ENCODE measurements at places on chromosomes 3 and 15.

GRCh38 chr15:97463696-97464095 is 496.8 kb upstream of the ARRDC4 start:
- no peak for DNase-seq

- DNase-seq: no peak
These were observed 13.3 kb downstream of the ADAMTS7 start for GRCh38 chr15:78797951-78798350.

DNA sequence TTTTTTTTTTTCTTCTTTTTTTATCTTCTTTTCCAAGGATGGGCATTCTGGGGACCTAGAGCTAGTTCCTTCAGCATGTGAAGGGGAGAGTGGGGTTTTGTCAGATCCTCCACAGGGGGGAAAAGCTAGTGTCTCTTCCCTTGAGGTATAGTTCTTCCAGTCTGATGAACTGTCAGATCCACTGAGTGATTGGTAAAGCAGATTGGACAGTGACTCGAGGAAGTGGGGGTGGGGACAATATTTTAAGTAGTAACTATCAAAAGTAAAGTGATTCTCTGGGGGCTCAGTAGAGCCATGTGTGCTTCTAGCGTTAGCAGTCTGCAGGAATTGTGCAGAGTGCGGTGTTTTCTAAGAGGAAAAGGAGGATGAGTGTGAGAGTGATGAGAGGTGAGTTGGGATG is 62.0 kb upstream of the TRIM71 start:
- DNase-seq: no peak

DNA sequence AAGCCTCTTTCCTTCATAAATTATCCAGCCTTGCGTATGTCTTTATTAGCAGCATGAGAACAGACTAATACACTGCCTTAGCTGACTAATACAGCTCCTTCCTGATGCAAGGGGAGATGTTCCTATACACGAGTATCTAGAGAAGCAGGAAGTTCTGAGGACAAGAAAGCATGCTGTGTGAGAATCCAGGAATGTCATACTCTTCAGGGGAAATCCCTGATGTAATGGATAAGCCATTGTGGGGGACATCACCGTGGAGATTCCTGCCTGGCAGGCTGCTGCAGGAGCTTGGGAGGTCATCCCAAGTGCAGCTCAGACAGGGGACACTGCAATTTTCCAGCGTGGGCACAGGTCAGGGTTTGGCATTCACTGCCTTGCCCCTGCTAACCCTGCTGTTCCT is 476.9 kb downstream of the NR2F2 start:
- no peak for DNase-seq

GRCh38 chr3:66035763-66036477 is 2.8 kb downstream of the MAGI1 start:
- DNase-seq: no peak

DNA sequence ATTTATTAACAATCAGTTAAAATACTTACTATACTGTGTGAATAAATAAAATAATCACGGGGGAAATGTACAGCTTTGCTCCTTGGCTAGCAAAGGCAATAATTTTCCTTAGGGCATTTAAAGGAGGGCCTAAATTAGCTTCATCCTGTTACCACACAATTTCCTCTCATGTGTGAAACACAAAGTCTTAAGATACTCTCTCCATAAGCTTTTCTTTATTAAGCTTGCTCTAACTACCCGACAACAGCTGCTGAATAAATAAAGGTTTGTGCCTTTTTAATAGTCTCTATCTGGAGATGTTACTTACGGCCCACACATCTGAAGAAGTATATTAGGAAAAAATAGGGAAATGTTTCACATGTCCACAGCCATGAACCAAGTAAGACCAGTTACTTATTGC is 29.7 kb downstream of the ZNF106 start:
- no peak for DNase-seq

- no peak for DNase-seq
These were observed 749.7 kb upstream of the ARPP21 start for GRCh38 chr3:34889641-34890040.

GRCh38 chr3:37217098-37217849 is 42.9 kb upstream of the LRRFIP2 start:
- no peak for DNase-seq

- no peak for DNase-seq
These were observed 27.5 kb downstream of the NBEAL2 start for GRCh38 chr3:47007001-47007400.

DNA sequence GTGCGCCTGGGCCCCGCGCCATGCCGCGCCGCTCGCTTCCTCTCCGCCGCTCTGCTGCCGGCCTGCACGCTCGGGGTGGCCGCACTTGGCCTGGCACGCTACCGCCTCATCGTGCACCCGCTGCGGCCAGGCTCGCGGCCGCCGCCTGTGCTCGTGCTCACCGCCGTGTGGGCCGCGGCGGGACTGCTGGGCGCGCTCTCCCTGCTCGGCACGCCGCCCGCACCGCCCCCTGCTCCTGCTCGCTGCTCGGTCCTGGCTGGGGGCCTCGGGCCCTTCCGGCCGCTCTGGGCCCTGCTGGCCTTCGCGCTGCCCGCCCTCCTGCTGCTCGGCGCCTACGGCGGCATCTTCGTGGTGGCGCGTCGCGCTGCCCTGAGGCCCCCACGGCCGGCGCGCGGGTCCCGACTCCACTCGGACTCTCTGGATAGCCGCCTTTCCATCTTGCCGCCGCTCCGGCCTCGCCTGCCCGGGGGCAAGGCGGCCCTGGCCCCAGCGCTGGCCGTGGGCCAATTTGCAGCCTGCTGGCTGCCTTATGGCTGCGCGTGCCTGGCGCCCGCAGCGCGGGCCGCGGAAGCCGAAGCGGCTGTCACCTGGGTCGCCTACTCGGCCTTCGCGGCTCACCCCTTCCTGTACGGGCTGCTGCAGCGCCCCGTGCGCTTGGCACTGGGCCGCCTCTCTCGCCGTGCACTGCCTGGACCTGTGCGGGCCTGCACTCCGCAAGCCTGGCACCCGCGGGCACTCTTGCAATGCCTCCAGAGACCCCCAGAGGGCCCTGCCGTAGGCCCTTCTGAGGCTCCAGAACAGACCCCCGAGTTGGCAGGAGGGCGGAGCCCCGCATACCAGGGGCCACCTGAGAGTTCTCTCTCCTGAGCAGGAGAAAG is 951 bp downstream of the GPR62 start:
- no peak for DNase-seq

DNA sequence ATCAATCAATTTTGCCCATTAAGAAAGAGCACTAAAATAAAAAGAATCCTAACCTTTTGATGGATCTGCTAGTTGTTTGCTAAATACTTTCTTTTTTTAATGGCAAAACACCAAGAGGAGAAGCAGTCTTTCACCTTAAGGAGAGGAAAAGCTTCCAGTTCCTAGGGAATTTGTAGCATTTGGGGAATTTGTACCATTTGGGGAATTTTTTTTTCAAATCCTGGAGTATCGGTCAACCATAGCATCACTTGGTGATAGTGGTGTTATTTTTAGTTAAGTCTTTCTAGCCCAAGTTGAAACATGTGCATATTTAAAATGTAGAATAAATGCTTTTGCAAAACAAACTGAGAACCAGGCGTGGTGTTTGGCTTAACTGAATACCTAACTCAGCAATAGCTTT is 117.5 kb upstream of the SEMA6D start:
- DNase-seq: no peak

- DNase-seq: no peak
These were observed 95.6 kb downstream of the CD200R1L start for GRCh38 chr3:112751061-112751460.

DNA sequence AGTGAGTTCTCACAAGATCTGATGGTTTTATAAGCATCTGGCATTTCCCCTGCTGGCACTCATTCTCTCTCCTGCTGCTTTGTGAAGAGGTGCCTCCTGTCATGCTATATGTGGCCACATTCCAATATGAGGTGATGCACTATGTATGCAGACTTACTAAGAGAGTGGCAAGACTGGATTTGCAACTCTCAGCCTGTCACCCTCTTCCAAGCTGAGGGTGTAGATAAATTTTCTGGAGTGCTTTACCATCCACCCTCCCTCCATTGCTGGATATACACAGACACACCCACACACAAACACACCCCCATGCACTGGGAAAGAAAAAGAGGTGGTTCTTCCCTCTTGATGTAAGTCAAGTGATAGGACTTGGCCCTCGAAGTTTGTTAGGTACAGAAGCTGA is 30.2 kb upstream of the CHMP2B start:
- DNase-seq: no peak

GRCh38 chr3:41684797-41685735 is 276.8 kb downstream of the ULK4 start:
- DNase-seq: no peak

GRCh38 chr3:123755085-123755484 is 129.0 kb downstream of the MYLK start:
- no peak for DNase-seq

DNA sequence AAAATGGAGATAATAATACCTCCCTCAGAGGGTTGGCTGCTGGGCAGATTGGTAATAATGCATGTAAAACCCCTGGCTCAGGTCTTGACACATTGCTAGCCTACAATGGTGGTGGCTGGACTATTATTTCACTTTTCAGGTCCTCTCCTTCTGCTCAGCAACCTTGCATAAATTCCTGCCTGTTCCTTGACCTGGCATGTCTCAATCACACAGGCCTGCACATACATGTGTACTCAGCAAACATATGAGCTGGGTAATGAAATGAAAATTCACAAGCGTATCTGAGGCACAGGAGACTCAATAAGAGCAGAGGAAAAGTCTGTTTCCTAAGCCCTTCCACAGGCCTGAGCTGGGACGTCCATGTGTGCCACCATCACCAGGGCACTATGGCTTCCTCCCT is 17.4 kb downstream of the VPS18 start:
- DNase-seq: no peak

- no peak for DNase-seq
These were observed 3.7 kb upstream of the SLC41A3 start for GRCh38 chr3:126087552-126088175.

DNA sequence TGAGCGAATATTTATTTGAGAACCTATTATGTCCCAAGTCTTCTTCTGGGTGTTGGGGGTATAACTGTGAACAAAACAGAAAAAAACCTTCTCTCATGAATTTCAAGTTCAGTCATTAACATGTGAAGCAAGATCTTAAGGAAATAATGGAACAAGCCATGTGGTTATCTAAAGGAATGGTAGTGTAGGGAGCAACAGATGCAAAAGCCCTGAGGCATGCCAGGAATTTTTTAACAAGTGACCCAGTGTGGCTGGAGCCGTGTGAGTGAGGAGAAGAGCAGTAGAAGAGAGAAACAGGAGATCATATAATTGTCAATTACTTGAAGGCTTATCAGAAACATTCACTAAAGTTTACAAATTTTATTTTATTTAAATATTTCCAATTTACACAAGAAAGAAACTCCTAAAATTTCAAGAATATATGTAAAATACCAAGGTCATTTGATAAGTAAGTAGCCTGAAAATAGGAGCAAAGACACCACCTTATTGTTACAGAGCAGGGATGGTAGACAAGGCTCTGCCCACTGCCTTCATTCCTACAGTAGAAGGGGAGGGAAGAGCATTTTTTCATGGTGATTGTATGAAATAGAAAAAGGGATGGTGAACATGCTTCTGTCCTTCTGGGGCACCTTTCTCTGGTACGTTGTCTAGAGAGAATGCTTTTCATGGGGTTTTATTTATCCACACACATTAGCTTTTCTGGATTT is 345.1 kb downstream of the PLOD2 start:
- no peak for DNase-seq

GRCh38 chr15:34341381-34342212 is 1.3 kb downstream of the NOP10 start:
- no peak for DNase-seq

DNA sequence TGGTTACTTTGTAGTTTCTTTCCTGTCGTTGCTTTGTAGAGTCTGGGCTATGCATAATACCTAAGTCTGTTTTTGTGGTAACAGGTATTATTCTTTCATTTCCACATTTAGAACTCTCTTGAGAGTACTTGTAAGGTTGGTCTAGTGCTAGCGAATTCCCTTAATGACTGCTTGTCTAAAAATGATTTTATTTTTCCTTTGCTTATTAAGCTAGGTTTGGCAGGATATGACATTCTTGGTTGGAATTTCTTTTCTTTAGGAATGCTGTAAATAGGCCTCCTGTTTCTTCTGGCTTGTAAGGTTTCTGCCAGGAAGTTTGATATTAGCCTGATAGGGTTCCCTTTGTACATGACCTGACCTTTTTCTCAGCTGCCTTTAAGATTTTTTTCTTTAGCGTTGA is 70.1 kb upstream of the SGO1 start:
- no peak for DNase-seq

GRCh38 chr3:194259982-194260766 is 91.0 kb downstream of the CPN2 start:
- no peak for DNase-seq

- DNase-seq: no peak
These were observed 61.2 kb upstream of the EPHB3 start for GRCh38 chr3:184500344-184500923.

DNA sequence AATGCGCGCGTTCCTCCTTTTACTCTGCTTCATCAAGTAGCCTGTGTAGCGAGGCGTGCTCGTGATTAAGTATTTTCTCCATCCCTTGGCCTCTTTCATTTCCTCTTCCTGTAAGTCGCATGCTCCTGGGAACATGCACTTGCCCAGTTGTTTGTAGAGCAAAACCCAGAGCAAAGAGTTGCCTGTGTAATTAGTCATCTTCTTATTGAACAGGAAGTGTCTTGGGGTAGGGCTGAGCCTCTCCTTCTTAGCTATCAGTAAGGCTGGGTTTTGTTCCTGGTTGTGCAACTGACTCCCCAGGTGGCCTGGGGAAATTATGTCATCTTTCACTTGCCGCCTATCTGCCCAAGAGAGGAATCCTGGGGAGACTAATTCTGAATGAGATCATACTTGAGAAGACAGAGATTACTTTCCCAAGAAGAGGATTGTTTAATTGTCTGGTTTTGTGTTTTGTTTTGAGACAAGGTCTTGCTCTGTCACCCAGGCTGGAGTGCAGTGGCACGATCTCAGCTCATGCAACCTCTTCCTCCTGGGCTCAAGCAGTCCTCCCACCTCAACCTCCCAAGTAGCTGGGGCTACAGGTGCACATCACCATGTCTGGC is 14.9 kb downstream of the LIPH start:
- DNase-seq: peak; percentile 3

DNA sequence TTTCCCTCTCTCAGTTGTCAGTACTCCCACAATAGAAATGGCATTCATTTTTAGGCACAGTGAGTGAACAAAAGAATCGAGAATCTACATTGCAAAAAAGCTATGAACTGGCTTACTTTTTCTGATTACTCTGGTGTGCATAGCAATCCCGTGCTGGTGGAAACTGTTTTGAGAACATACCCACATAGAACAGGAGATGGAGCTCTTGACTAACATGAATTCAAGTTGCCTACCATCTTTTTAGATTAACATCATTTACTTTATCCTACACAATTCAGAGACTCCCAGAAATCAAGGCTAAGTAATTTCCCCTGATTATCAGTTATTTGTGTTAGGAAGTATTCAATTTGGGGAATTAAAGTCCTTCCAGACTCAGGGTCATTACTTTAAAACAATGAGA is 326.6 kb downstream of the ARPP21 start:
- DNase-seq: no peak

Measured in activated CD4-positive, CD25-positive, alpha-beta regulatory T cell treated with anti-CD3 and anti-CD28 coated beads, Interleukin-2, amount 50 U/mL, for 16 hours (primary cell).